ENCODE measurements at places on chromosomes 5 and 9.

DNA sequence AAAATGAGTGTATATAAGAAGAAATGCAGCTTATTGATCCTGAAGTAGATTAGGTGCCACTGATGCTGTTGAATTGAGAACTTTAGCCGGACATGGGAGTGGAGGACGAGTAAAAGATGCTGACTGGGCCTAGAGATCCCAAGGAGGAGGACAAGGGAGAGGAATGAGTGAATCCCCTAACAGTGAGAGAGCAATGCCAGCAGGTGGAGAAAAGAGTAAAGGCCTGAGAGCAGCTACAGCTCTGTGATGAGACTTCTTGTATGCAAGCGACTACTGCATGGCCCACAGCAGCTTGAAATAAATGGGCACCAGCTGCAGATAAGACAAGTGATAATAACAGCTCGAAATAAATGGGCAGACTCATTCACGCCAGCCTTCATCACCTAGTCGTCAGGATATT, 44.5 kb upstream of the JMY start:
- no peak for DNase-seq

DNA sequence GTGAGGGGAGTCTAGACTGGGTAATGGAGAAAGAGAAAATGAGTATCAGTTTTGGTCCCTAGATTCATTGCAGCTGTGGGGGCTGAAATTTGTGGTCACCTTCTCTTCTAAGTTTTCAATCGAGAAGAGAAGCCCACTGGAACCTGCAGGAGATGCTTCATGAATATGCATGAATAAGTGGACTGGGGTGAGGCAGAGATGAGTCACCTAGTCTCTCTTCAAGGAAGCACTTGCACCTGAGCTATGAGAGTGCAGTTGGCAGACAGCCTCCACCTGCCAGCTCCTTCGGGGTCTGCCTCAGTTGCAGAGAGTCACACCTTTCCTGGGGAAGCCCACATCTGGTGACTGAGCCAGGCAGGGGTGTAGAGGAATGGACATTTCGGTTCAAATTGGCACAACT, 69.1 kb downstream of the ZNF366 start:
- no peak for DNase-seq

DNA sequence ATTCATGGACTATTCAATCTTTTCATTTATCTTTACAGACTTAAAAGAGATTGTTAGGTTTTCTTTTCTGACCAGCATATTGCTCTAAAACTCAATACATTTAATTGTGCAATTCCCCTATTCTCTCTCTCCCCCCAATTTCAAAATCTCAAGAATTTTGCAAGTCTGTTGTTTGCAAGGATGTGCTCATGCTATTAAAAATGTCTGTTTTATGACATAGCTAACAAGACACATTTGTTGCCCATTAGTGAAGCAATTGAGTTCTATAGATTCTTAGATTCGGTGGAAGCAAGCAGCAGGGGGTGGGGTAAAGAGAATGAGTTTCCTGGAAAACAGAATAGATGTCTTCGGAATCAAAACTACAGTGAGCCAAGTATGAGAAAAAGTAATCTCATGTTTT, 8.5 kb upstream of the CSNK1A1 start:
- no peak for DNase-seq

DNA sequence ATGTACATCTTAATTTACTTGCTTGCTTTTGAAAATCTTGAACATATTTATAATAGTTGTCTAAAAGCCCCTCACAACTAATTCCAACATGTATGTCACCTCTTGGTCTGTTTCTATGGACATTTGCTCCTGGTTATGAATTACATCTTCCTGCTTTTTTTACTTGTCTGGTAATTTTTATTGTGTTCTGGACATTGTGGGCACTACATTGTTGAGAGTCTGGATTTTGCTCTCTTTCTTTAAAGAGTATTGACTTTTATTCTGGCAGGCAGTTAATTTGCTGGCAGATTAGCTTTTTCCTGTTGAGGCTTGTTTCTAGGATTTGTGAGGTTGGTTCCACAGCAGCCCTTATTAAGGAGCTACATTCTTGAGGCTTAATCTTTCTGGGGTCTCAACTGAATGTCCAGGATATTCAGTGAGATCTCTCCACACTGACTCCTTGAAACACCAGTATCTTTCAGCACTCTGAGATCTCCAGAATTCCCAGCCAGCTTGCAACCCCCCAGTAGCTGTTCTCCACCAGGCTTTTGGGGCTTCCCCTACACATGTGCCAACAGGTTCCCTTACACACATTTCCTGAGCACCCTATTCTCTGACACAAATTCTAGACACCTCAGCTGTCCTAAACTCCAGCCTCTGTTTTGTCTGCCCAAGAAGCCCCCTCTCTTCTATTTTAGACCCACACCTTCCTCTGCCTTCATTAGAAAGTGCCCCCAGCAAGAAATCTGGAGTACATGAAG, 27.4 kb downstream of the KIAA1191 start:
- DNase-seq = no peak

- no peak for DNase-seq
Measured at GRCh38 chr9:99411479-99412115, 189.5 kb downstream of the SEC61B start.

DNA sequence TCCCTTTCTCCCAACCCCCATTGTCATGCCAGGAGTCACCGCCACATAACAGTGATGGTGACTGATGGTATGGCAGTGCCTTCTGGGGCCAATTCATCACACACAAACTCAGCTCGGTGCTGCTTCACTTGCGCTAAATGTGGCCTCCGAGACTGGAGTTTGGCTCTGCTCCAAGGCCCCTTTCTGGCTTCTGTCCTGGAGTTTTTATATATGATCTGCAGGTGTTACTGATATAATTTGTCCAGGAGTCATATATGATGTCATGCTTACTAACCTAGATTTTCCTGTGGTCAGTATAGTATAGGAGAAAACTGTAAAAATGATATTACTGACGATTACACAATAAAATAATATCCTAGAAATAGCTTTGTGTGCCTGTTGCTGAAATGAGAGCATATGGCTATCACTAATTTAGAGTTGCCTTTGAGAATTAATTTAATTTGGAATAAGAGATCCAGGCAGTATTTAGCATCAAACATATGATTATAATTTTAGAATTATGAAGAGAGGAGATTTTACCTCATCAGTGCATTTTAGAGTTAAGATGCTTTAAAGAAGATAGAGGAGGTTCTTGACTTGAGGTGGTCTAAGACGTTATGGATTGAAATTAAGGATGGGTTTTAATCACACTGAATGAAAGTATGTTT, 334.1 kb upstream of the CD180 start:
- DNase-seq = no peak

DNA sequence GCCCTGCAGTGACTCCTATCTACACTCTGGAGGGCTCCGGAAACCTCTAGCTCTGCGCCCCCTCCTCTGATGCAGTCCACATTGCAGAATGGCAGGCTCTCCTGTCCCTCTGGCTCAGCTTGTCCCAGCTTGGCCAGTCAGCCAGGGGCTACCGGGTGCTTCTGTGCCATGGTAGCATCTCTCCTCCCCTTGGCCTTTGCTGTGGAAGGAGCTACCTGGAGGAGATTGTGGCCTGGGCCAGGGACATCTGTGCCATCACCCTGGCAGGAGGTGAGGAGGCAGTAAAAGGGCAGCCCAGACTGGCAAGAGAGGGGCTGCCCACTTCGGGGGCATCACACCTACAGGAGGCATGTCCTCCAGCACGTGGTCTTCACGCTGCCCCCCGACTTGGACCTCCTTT, 38.1 kb upstream of the FCN1 start:
- DNase-seq = no peak

- peak; percentile 61 for DNase-seq
Measured at GRCh38 chr9:134474055-134474370, 147.8 kb downstream of the RXRA start.

- DNase-seq = no peak
Measured at GRCh38 chr5:76196886-76197489, 113.8 kb downstream of the SV2C start.

- peak; percentile 67 for DNase-seq
Measured at GRCh38 chr5:14105718-14106410, 37.3 kb upstream of the TRIO start.

GRCh38 chr9:95131023-95131943, 186.2 kb downstream of the FANCC start:
- DNase-seq = peak; percentile 81

GRCh38 chr5:6143523-6143922, 234.8 kb downstream of the MED10 start:
- DNase-seq = no peak

All from H54 (cell line).